Astrocyte of the spinal cord (primary cell): ENCODE measurements at places on chromosomes 1 and 21.

GRCh38 chr1:4253935-4254334 is 353.9 kb upstream of the C1orf174 start:
- DNase-seq: no peak

GRCh38 chr1:53339736-53340635 is 12.1 kb upstream of the LRP8 start:
- no peak for DNase-seq

DNA sequence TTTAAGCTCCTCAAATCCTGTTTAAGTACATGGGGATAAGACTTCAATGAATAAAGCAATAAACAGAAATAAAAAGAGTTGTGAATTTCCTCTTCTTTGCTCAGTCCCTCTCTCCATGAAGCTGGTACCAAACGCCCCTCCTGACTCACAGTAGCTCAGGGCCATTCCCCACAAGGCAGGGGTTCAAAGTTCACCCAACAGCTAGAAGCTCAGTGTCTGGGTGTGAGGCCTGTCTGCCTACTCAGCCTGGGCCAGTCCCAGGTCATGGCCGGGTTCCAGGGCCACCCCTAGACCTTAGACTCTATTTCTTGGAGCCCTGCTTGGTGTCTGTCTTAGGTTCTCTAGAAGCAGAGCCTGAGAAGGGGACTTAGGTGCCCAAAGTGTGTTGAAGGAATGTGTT is 251.5 kb downstream of the GRIK3 start:
- DNase-seq: no peak

DNA sequence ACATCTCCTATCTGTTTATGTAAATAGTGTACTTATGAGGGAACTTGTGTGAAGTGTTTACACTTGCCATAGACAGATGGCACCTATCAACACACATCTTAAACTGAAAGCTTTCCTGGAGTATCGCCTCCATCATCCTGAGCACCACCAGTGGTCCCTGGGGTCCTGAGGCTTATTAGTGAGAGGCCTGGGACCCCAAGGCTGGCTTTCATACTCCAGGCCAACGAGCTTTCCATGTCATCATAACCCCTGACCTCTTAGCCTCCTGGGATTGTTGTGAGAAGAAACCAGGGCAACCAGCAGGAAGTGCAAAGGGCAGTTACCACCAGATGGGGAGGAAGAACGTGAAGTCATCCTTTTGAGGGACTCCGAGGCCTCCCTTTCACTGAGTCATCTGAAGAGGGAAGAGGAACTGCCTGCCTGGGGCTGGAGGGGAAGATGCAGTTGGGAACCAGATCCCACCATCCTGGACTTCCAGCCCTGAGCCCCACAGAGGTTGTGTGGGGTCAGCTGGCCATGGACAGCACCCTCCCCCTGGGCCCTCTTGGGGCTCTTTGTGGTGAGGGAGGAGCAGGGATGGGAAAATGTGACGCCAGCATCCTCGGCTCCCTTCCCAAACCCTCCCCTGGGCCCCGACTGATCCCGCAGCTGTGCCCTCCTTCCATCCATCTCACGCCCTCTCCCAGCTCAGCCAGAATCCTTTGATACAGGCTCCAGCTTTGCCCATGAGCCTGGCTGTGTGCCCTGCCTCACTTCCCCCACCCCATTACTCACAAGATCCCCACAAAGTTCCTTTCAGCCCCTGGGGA is 5.8 kb downstream of the INKA2 start:
- peak; percentile 63 for DNase-seq

- DNase-seq: no peak
Measured at GRCh38 chr1:75170011-75170410, 35.8 kb downstream of the LHX8 start.

- DNase-seq: no peak
Measured at GRCh38 chr21:34838956-34839820, 170.4 kb downstream of the CLIC6 start.

GRCh38 chr1:156430303-156430702 is 61.3 kb downstream of the RHBG start:
- no peak for DNase-seq

GRCh38 chr1:216331211-216331610 is 92.0 kb downstream of the USH2A start:
- DNase-seq: no peak

DNA sequence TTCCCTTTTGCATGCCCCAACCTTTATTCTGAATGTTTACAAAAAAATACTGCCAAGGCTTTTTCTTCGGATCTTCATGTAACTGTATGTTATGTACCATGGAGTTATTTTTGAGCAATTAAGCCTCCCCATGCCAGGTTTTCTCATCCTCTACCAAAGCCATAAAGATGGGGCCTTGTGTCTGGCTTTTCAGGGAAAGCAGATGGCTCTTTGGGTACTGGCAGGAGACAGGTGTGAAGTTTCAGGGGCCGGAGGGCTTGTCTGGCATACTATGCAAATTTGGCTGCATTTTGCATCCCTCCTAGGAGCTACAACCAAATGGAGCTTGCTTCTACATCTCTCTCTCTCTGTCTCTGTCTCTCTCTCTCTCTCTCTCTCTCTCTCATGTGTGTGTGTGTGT is 28.1 kb upstream of the PLXNA2 start:
- no peak for DNase-seq
